ENCODE measurements at places on chromosomes 1 and 21.

GRCh38 chr1:188642704-188643103 lies 1814.0 kb downstream of the PLA2G4A start:
- no peak for DNase-seq

GRCh38 chr1:114126261-114127095 lies 27.2 kb downstream of the SYT6 start:
- DNase-seq: no peak

GRCh38 chr1:108117945-108118902 lies 81.9 kb downstream of the SLC25A24 start:
- no peak for DNase-seq

GRCh38 chr1:243363832-243364231 lies 108.0 kb downstream of the SDCCAG8 start:
- DNase-seq: no peak

GRCh38 chr1:240149484-240150094 lies 57.9 kb downstream of the FMN2 start:
- DNase-seq: peak; percentile 26

DNA sequence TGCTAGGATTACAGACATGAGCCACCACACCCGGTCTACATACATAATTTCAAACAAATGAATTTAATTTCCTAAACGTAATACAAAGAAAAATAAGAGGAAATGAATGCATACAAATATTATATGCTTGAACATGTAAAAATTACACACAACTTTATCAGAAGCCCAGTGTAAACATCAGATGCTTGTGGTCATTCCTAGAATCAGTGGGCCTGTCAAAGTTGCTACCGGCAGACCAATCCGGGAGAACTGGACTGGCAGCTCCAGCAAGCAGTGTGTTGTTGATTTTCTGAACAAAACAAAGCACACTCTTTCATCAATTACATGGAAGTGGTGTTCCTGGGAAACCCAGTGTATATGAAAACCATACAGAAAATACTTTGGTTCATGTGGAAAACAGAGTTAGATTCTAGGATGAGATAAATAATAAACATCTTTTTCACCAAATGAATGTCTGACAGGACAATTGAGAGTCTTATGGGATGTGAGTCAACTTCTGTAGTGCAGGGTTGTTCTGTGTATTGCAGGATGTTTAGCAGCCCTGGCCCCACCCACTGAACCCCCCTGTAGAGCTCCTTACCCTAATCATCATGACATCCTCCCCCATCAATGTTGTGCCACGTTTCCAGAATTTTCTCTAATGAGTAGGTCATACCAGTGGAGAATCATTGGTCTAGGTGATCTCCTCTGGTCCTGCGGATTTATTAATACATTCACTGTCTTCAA lies 33.8 kb downstream of the MFSD2A start:
- DNase-seq: no peak

GRCh38 chr1:228986093-228986904 lies 251.0 kb downstream of the RHOU start:
- no peak for DNase-seq

DNA sequence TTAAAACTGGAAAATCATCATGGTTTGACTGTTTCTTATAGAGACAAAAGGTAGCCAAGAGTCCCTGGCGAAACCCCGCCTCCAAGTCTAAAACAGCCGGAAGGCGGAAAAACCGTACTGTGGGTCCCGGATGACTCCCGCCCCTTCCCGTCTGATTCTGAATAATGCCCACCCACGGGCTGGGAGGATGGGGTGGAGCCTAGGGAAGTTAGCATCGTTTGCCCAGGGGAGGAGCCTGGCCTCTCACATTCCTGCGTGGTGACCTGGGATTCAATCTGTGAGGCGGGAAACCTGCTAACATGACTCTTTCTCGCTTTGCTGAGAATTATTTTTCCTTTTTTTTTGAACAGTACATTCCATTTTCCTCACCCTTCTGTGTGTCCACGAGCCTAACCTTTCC lies 124.9 kb downstream of the KCNK1 start:
- DNase-seq: no peak

DNA sequence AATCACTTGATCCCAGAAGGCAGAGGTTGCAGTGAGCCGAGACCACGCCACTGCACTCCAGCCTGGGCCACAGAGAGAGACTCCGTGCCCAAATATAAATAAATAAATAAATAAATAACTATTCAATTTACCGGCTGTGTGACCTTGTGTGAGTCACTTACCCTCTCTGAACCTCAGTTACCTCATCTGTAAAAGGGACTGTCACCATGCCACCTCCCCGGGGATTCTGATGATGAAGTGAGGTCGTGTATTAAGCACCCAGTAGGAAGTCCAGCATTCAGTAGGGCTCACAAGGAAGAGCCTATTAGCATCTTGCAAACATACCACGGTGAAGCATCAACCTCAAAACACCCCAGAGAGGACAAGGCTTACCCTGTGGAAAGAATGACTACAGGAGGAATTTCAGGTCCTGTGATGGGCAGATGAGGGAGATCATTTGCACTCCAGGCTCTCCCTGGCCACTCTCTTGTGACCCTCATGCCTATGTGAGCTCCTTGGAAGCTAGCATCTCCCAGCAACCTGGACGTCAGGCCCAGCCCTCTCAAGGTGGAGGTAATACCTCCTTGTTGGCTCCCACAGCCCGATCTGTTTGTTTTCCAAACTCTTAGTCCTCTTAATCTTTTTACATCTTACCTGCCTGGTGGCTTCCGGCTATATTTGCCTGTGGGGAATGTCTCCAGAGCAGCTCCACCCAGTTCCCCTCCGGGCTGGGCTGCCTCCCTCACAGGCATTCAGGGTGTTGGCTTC lies 7.6 kb upstream of the C1QA start:
- no peak for DNase-seq

DNA sequence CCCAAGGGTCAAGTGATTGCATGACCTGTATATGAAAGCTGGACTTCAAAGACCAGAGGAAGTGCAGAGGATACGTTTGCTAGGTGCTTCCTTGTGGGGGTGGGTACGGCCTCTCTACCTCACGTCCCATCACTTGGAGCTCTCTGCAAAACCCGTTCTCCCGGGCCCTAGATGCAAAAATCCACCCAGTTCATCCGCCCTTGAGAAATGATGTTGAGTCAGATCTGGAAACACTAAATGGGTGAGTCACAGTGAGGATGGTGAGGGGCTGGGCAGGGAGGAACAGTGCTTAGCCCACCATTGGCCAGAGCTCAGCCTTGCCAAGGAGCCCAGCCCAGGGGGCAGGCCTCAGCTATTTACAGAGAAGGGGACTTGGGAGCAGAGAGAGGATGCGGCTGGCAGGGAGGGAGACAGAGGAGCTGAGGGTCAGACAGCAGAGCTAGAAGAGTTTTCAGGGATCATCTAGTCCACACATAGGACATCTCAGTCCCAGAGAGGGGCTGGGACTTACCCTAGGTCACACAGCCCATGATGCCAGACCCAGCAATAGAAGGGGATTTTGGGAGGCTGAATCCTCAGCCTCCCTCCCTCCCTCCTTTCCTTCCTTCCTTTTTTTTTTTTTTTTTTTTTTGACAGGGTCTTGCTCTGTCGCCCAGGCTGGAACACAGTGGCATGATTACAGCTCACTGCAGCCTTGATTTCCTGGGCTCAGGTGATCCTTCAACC lies 14.6 kb downstream of the ARHGEF10L start:
- DNase-seq: no peak

GRCh38 chr1:86616871-86617270 lies 70.0 kb downstream of the CLCA4 start:
- no peak for DNase-seq

DNA sequence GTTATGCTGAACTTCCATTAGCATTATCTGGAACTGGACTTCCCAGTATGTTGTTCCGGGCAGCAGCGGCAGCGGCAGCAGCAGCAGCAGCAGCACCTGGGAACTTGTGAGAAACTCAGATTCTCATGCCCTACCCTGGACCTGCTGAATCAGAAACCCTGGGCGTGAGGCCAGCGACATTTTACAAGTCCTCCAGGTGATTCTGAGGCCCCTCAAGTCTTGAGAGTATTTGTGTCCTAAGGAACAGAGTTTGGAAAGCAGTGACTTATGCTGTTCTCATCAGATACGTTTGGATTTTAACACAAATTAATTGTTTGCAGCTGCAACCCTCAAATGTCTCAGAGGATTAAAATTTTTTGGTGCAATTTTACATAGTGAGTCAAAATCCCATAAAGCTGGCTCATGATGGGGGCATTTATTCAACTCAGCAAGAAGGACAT lies 157.2 kb upstream of the KAZN start:
- no peak for DNase-seq

GRCh38 chr1:228090613-228091081 lies 8.1 kb downstream of the ARF1 start:
- no peak for DNase-seq

DNA sequence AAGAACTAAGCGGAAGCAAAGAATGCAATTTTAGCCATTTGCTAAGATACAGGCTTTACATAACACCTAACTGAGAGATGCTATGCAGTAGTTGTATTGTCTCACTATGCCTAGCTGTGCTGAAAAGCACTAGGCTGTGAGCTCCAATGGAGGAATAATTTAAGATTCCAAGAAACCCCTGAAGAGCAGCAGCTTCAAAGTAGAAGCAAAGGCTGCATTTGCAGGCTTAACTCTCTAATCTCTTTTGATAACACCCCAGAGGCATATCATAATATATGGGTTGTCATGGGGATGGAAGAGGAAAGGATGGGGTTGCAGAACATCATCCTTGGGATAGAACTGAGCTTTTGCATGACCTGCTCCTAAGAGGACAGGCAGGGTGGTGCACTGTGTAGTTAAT lies 102.0 kb downstream of the ERG start:
- DNase-seq: no peak

- DNase-seq: peak; percentile 32
Observed at GRCh38 chr1:212858461-212859265, 588 bp downstream of the FLVCR1 start.

GRCh38 chr1:4059270-4059669 lies 159.2 kb upstream of the C1orf174 start:
- no peak for DNase-seq

GRCh38 chr21:43783098-43783700 lies 6.2 kb upstream of the RRP1 start:
- DNase-seq: no peak

GRCh38 chr1:39043513-39043912 lies 17.4 kb downstream of the NDUFS5 start:
- DNase-seq: no peak

- DNase-seq: no peak
Observed at GRCh38 chr1:42966688-42967612, 8.3 kb upstream of the SLC2A1 start.

GRCh38 chr1:202376247-202376646 lies 27.7 kb downstream of the PPP1R12B start:
- no peak for DNase-seq

GRCh38 chr1:15051882-15052528 lies 101.5 kb upstream of the TMEM51 start:
- no peak for DNase-seq

GRCh38 chr1:97739596-97740103 lies 181.2 kb downstream of the DPYD start:
- peak; percentile 47 for DNase-seq
